ENCODE measurements at places on chromosomes 6 and 20. TPM values are rescaled to one million over a fixed set of nuclear protein-coding genes. Genes with fewer than 3 reads are reported as not detected.

DNA sequence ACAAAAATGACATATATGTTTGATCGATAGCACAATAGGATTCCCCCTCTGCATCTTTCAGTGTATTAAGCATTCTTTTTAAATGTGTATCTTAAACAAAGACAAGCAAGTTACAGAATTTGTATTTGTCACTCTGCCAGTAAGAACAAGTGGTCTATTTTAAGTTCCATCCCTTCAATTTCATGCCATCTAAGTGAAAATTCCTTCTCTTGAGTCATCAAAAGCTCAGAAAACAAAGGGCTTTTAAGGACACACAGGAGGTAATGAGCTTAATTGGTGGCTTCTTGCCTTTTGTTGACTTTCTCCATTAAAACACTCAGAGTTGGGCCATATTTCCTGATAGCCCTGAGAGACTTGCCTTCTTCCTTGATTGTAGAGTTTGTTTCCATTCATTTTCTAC is 547.8 kb downstream of the TENT5A start:
- DNase-seq = no peak

DNA sequence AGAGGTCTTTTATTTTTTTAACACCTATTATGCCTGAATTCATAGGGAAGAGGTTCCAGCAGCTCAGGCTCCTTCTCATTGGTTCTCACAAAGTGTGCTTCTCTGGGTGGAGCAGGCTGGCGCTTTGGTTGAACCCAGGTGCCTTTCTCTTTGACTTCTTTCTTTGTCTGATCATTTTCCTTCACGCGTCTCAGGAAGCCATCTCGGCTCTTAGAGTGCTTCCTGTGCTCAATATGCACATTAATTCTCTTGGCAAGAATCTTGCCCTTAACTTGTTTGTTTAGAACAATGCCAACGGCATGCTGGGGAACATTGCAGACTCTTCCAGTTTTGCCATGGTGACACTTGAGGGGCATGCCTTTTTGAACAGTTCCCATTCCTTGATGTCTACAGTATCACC is 44.2 kb upstream of the RNF24 start:
- no peak for DNase-seq

GRCh38 chr6:138211048-138211581 is 7.2 kb downstream of the PBOV1 start:
- no peak for DNase-seq

GRCh38 chr6:38637756-38638155 is 2.0 kb downstream of the BTBD9 start:
- no peak for DNase-seq

- DNase-seq = no peak
Measured at GRCh38 chr6:15526212-15526701, 136.6 kb downstream of the DTNBP1 start.

DNA sequence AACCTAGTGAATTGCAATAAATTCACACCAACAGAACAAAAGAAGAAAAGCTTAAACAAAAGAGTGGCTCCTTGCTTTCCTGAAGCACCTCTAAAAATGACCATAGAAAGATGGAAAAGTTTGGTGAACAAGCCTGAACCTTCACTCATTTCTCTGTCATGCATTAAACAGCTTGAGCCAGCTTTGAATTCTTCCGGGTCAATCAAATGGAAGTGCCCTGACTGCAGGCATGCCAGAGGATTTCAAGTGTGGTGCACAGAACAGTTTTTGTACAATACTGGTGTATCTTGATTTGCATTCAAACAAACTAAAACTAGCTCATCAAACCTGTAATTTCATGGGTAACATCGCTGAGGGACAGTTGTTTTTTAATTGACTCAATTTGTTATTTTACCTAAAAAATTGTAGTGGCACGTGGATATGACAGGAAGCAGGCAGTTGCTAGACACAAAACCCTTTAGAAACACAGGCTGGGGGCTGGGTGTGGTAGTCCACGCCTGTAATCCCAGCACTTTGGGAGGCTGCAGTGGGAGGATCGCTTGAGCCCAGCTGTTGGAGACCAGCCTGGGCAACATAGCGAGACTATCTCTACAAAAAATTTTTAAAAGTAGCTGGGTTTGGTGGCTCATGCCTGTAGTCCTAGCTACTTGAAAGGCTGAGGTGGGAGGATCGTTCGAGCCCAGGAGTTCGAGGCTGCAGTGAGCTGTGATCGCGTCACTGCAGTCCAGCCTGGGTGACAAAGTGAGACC is 9.1 kb downstream of the CASS4 start:
- no peak for DNase-seq

GRCh38 chr6:112216662-112217551 is 37.5 kb downstream of the LAMA4 start:
- DNase-seq = no peak

DNA sequence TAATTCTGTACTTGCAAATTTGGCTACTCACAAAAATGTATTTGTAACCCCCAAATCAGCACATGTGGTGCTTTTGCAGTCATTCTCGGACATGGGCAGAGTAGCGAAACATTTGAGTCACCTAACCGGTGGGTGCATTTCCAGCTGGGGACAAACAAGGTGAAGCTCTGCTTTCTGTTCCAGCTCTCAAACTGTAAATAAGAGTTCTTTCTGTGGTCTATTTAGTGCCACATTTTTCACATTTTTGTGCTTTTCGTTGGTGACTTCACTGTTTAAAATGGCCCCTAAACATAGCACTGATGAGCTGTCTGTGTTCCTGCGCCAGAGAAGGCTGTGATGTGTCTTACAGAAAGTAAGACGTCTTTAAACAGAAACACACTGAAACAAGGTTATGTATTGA is 244.5 kb downstream of the CDC5L start:
- DNase-seq = no peak

DNA sequence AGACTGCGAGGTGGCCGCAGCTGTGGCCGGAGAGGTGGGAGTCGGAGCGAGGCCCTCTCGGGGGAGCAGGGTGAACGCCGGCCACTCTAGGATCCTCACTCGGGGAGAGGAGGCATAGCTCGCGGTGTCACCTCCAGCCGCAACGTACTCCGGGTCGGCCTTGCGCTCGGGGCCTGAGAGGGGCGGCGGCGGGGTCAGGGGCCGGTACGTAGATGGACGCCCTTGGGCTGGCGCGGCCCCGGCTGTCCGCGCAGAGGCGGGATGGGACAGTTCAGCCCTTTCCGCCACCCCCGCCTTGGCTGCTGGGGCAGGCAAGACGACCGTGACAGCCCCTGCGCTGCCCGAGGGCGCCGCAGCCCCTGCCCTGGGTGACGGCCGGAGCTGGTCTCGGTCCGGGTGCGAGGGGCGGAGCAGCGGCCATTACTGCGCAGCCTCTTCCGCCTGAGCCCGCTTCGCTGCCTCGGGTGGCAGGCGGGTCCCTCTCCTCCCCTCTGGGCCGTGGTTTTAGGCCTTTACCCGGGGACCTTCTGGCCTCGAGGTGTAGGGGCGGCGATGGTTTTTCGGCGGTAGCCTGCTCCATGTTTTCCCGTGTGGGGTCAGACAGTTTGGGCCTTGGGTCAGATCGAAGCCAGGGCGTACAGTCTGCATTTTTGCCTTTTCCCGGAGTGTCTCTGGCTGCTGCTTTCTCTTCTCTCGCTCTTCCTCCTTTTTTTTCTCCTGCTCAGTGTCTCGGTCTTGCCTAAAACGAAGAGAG is 405 bp downstream of the RNF146 start:
- peak; percentile 90 for DNase-seq

DNA sequence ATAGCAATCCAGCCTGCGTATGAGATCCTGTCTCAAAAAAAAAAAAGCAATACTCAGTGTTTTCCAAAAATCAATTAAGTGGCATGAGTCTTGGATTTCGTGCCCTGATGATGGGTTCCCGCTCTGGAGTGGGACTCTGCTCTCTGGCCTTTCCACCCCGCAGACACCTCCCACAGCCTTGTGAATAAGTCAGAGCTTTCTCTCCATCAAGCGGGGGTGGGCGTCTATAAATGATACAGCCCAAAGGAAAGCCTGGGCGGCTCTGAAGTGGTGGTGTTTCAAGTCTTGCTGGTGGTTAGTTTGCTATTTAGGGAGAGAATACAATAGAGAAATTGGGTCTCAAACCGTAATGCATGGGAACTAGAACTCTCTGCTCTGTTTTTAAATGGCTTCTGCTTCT is 52.5 kb upstream of the TAGAP start:
- DNase-seq = no peak

DNA sequence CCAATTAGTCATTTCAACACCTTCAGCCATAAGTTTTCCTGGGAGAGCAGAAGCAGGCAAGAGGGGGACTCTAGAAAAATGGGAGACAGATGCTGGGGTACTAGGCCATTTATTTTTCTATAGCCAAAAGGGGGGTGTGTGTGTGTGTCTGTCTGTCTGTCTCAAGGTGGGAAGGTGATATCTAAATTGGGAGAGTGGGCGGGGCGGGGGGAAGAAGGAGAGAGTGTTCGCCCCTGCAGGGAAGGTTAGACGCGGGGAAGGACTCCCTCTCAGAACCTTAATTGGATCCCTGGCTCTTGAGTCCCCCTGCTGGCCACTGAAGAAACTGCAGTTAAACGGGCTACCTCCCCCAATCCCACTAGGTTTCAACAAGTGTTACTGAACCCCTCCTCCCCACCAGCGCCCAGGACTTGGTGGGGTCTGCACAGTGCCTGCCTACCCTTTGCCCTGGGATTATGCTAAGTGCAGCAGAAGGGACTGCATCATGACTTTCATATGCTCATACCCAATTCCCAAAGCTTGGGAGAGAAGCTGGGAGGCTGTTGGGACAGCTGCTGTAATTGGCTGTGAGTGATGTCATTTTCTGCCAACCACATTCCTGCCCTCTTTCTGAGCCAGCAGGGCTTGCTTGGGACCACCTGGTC is 45.8 kb downstream of the FOXP4 start:
- DNase-seq = peak; percentile 87

- DNase-seq = no peak
Measured at GRCh38 chr6:109834131-109834530, 143.0 kb downstream of the FIG4 start.

- DNase-seq = no peak
Measured at GRCh38 chr20:52275181-52275691, 83.7 kb upstream of the ZFP64 start.

GRCh38 chr6:110137924-110138887 is 41.3 kb downstream of the WASF1 start:
- no peak for DNase-seq

DNA sequence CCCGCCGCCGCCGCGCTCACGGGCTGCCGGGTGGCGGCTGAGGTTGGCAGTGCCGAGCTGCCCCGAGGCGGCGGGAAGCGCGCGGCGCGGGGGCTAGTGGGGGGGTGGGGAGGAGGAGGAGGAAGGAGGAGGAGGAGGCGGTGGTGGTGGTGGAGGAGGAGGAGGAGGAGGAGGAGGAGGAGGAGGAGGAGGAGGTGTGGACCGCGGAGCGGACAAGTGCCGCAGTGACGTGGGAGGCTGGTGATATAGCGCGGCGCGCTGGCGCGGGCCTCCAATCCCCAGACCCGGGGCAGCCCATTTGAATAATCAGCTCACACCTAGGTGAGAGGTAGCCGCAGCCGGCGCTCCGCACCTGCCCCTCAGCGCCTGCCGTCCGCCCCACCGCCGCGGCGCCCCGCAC is at the start of gene FOXA2:
FOXA2 (minus strand) TSS at position 51 of the 400 bp plus-strand sequence. CDS start 294 bp downstream, outside the sequence.
- no peak for DNase-seq

- no peak for DNase-seq
Measured at GRCh38 chr20:6482486-6482885, 285.0 kb upstream of the BMP2 start.

The SLC22A7 gene
- total RNA-seq = 0.34 TPM

The TEAD3 gene
- 50.0 TPM for total RNA-seq

The KIAA1755 gene
- 1.6 TPM for total RNA-seq

The PACSIN1 gene
- total RNA-seq = 0.47 TPM

The RAB22A gene
- 9.5 TPM for total RNA-seq
